ENCODE measurements at places on chromosomes 3 and 15.

DNA sequence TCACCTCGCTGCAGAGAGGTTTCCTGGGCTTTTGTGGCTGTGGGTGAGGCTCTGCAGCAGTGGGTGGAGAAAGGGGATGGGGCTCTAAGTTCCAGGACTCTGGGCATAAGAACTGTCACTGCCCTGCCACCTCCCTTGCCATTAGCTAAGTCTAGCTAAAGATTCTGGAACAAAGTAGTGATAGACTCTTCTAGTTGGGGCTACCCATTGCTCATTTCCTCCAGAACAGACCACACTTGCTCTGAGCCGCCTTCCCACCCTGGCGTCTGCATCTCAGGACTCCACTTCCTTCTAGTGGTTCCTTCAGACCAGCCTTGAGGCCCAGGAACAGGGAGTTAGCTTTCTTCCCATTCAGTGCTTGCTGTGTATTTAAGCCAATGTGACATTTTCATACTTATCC, 7.5 kb downstream of the ARHGAP31 start:
- DNase-seq: no peak

- no peak for DNase-seq
Observed at GRCh38 chr3:141981084-141981483, 104.6 kb downstream of the ATP1B3 start.

DNA sequence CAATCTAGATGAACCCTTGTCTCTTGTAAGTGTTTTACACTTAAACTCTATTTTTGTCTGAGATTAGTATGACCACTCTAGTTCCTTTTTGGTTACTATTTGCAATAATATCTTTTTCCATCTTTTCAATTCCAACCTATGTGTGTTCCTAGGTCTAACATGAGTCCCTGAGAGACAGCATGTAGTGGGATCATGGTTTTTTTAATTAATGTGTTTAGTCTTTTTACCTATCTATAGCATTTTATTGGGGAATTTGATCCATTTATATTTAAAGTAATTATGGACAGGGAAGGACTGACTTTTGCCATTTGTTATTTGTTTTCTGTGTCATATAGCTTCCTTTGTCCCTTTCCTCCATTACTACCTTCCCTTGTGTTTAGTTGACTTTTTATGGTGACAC, 21.7 kb downstream of the TNFSF10 start:
- no peak for DNase-seq

- no peak for DNase-seq
Observed at GRCh38 chr3:65252266-65252665, 564.5 kb upstream of the ADAMTS9 start.

- peak; percentile 93 for DNase-seq
Observed at GRCh38 chr15:72685925-72686794, at the start of the genes BBS4 and HIGD2B. Gene BBS4, plus strand, starts transcription at chr15:72686207. Its CDS starts 21 bp downstream, at chr15:72686228. Gene HIGD2B, minus strand, starts transcription at chr15:72686182. Its CDS starts 9,808 bp downstream, at chr15:72676374.

DNA sequence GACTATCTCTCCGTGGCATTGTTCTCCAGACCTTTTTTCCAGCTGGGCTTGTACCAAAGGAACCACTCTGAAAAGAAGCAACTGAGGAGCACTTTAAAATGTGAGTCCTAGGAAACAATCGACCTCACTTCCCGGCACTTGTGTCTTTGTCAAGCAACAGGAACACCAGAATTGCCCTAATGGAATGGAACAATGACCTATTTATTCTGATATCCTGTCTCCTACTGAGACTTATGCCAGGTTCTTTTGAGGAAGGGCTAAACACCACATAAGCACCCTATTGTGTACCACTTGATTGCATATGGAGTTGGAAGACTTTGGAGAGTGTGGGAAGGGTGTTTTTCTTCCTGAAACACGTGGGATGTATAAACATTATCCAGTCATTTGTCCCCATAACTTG, 56.8 kb upstream of the TGFBR2 start:
- no peak for DNase-seq

DNA sequence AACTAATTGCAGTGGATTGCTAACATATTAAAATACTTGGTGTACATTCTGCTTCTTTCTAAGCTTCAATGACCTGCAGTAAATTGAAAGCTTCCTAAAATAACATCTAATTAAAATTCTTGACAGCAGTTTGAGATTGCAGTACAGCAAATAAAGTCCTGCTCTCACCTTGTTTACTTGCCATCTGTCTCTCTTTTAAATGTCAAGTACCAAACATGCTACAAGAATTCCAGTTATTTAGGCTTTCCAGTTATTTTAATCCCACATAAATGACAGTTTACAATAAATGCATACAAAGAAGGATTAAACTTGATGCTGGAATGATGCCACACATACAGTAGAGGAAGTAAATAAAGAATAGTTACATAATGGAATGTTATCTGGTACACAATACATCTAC, 33.2 kb downstream of the CBLB start:
- no peak for DNase-seq

- DNase-seq: peak; percentile 77
Observed at GRCh38 chr3:112519424-112520001, 20.2 kb upstream of the BTLA start.

DNA sequence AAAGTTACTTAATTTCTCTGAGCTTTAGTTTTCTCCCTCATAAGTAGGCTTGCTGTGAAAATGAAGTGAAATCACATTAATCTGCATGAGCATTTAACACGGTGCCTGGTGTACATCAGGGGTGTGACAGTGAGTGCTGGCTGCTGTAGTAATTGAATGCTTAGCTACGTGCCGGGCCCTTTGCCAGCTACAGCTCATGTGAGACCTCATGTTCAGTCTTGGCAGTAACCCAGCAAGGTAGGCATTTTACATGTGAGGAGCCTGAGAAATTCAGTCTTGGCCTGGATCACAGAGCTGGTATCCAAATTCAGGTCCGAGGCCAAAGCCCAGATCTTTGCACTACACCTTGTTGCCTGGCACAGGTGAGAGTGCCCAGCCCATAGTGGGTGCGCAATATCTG, 9.1 kb downstream of the GHRL start:
- DNase-seq: no peak

GRCh38 chr15:62792986-62793751, 249.4 kb upstream of the TPM1 start:
- DNase-seq: no peak

GRCh38 chr3:9878700-9879099, 1.4 kb downstream of the CIDEC start:
- peak; percentile 82 for DNase-seq

DNA sequence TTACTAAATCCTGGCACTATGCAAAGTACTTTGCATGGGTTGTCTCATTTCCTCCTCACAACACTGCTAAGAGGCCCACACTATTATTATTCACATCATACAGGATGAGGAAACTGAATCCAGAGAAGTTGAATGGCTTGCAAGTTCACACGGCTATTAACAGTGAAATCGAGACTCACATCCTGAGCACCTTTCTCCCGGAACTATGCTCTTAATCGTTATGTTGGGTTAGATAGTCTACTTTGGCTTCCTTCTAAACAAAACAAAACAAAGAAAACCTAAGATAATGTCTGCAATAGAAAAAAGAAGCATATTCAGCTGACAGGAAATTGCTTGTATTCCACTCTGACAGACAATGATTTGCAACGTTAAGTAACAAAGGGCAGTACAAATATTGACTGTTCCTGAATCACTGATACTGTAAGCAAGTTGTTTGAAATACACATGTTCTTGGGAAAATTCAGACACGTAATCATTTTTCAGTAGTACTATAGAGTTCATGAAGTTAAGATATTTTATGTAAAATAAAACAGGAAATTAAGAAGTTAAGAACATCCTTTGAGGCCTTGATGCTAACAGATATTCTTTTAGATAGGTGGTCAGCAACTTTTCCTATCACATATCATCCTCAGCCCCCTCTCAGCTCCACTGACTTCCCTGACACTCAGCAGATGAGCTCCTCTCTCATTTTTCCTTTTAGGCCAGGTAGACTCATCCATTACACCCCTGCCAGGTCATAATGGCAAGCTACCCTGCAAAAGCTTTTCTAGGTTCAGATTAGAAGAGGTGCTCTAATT, 40.7 kb downstream of the C2CD4B start:
- DNase-seq: no peak

DNA sequence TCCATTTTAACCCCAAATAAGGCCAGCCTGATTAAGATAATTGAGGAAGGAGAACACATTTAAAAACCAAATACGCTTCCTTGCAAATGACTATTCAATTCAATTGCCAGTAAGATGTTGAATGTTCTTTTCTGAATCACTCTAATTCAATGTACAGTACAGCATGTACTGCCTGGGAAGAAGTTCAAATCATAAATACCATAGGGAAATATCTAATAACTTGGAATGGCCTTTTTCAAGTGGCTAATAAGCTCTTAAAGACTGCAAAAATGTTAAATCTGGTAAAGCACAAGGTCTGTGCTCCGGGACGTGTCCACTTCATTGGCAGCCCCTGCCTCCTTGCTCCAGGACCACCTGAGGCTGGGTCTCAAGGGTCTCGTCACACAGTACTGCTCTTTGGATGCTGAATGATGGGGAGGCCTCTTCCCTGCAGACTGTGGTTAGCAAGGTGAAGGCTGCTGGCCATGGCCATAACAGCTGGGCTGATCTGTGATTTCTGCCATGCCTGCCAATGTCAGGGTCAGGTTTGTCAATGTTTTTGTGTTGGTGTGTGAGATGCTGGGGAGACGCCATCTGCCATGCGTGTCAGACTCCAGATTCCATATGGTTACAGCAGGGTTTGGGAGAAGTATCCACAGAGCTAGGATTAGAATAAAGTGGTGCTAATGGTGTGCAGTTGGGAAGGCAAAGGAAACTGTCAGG, 300.5 kb downstream of the ADAMTS17 start:
- DNase-seq: no peak

GRCh38 chr15:39247574-39247973, 333.3 kb upstream of the THBS1 start:
- no peak for DNase-seq

DNA sequence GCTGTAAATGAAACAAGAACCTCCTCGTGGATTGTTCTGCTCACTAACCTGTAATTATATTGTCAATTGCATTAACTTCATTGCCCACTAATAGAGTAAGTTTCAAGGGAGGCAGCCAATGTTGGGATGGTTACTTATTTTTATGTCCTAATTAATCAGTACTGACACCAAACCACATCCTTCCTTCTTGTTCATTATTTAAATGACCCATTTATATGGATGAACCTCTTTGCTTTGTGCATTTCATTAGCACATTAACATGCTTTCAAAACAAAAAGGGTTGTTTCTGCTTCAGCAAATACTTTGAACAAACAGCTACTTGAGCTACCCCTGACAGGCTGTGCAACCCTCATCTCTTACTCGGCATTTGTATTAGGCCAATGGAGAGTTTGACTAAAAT, 374.2 kb downstream of the MECOM start:
- DNase-seq: no peak

- no peak for DNase-seq
Observed at GRCh38 chr3:195537995-195538394, 5.1 kb downstream of the PPP1R2 start.

GRCh38 chr3:19105826-19106225, 42.5 kb upstream of the KCNH8 start:
- no peak for DNase-seq

DNA sequence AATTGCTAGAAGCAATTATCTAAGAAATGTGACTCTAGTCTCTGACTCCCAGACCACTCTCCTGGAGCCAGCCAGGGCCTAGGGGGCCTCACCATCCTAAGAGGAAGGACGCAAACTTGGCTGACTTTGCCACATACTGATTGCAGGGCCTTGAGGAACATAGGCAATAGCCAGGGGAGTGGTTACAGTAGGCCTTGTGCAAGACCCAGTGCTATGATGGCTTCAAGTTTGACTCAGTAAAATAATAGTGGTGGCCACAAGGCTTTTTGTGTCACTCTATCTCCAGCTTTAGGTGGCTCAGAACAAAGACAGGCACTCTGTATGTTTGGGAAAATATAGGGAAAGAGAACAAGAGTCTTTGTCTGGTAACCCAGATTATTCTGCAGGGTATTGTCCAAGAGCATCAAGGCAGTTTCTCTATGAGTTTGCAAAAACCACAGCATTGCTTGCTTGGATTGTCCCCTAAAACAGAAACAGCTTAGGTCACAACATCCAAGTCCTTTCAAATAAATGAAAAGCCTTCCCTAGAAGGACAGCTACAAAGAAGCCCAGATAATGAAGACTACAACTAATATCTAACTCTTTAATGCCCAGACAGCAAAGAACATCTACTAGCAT, 631.5 kb downstream of the PYDC2 start:
- no peak for DNase-seq

DNA sequence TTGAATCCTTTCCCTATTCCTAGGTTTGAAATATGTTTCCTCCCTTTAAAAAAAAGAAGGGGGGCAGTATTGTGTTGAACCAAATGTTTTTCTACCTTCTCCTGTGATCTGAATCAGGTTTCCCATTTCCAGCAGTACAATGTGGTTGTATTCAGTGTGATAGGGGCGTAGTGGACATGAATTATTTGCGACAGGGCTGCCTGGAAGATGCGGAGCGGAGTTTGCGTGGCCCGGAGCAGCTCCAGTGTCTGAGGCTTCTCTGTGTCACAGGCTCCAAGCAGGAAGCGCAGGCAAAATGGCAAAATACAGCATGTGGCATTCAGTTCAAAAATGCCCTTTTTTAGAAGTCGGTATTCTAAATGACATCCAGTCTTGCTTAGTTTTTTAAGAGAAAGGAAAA, 154.4 kb downstream of the PGPEP1L start:
- DNase-seq: peak; percentile 84
